ENCODE measurements at places on chromosomes 4 and X. TPM values are rescaled to one million over a fixed set of nuclear protein-coding genes. Genes with fewer than 3 reads are reported as not detected.

Gene PSAPL1
- 4.3 TPM for total RNA-seq

DNA sequence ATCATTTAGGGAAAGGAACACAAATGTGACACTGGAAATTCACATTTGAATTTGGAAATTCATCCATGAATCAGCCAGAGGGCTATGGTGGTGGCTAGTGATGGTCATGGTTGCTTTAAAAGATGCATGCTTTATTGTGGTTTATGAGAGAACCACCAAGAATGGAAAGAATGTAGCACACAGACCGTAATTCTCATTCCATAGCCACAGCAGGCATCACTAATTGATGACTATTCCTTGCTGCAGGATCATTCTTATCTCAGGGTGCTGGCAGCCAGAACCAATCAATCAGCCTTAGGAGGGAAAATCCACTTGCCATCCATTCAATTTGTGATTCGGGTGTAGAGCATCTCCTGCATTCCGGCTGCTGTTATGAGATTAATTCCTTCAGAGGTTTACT lies 115.6 kb downstream of the DHRSX start:
- no peak for DNase-seq

DNA sequence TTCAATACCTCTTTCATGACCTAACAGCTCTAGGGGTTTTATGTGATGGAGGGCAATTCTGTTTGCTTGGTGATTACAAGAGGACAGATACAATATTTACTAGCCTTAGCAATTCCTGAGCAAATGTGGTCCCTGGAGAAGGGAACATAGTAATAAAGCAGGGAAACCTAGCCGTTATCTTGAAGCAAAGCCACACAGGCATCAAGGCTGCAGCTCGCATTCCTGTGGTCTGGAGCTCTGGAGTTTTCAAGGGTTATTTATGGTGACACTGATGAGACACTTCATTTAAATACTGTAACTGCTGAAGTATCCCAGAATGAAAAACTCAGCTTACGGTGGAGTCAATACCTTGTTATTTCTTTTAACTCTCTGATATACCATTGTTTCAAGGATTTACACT lies 66.8 kb downstream of the AFF2 start:
- DNase-seq, result peak; percentile 14

Gene HSFX4
- total RNA-seq, result not detected

- DNase-seq, result no peak
Observed at GRCh38 chr4:120877021-120877420, 45.5 kb downstream of the PRDM5 start.

- no peak for DNase-seq
Observed at GRCh38 chr4:42149004-42149403, 3.5 kb downstream of the BEND4 start.

DNA sequence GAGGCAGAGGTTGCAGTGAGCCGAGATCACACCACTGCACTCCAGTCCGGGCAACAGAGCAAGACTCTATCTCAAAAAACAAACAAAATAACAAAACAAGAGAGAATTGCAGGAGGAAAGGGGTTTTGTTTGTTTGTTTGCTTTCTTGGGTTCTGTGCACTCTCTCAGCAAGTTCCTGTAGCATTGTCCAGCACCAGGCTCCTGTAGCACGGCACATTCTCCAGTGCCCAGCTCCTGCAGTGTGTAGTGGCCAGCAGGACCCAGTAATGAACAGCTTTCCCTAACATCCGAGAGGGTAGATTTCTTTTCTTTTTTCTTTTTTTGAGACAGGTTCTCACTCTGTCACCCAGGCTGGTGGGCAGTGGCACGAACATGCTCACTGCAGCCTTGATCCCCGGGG lies 60.5 kb upstream of the USP9X start:
- DNase-seq, result no peak

Gene USP26
- total RNA-seq, result not detected

Gene FAM9B
- total RNA-seq, result not detected

DNA sequence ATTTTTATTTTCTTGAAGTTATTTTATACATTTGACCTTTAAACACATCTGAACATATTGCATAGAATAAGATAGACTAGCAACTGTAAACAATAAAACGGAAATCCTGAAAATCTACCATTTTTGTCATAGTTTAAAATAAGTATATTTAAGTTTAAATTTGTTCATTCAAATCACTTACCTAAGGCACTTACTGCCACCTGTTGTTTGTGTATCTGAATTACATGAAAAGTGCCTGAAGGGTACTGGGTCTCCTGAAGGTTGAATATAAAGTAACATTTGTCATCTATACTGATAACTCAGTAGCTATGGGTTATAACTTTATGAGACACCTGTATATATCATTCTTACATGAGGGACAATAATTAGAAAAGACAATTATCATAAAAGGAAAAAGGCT lies 38.6 kb downstream of the TRPC5 start:
- DNase-seq, result peak; percentile 36

DNA sequence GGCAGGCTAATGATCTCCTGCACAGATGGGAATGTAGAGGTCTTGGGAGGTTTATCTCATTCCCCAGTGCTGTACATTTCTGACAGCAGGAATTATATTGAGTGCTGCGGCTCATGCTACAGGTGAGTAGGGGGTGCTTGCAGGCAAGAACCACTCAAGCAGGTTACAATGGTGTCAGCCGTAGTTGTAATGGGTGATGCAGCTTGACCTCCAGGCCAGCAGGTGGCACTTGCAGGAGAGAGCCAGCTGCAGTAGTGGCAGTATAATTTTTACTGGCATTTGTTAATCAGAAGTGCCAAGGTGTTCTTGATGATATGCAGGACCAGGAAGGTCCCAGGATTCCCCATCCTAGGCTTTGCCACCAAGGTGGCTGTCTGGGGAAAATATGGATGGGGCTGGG lies 759.6 kb upstream of the NDST4 start:
- no peak for DNase-seq

Gene RHOXF1
- not detected for total RNA-seq

Gene HTRA3
- total RNA-seq, result 17.7 TPM

DNA sequence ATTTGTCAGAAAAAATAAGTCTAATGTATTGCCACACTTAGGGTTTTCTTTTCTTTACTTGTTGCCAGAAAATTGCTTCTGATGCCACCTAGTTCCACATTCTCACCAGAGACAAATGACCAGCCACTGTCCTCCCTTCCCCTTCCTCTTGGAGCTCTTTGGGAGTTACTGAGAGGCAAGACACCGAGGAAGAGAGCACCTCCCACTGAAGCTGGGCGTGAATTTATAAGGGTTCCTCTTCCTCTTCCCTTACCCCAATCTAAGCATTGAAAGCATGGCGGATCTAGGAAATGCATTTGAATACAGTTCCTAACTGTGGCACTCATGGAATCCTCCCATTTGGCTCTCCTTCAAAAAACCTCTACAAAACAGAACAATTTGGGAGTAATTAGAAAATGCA lies 30.0 kb downstream of the ANXA3 start:
- DNase-seq, result no peak

- DNase-seq, result no peak
Observed at GRCh38 chrX:37955273-37955672, 51.1 kb upstream of the SYTL5 start.

GRCh38 chr4:36358173-36358572 lies 76.8 kb downstream of the DTHD1 start:
- DNase-seq, result no peak

DNA sequence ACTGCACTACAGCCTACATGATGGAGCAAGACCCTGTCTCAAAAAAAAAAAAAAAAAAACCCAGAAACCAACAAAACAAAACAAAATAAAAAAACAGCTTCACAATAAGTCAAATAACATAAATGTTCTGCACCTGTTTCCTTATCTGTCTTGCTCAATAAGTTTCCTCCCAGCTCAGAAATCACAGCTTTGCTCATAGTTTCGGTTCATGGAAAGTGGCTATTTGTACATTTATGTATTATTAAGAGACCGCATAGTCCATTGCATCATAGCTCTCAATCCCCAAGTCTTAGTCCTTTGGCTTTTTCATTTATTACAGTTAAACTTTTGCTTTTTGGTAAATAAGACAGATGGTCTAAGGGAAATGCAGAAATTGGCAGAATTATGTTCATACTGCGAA lies 24.4 kb upstream of the CFAP299 start:
- DNase-seq, result no peak

DNA sequence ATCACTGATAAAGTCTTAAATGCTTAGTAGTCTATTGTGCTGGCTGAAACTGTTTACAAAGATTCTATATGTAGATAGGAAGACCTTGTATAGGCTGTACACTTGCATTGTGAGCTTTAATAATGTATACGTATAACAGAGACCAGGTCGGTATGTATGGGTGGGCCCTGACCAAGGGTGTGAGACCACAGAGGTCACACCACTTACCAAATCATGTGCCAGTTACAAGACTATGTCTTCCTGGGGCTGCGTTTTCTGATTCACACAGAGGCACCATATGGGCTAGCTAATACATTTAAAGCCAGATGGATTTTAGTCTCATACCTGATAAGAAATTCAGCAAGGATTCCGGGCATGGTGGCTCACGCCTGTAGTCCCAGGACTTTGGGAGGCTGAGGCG lies 8.8 kb downstream of the DIAPH2 start:
- DNase-seq, result no peak

GRCh38 chrX:45134775-45135174 lies 65.9 kb downstream of the DIPK2B start:
- no peak for DNase-seq

Gene VCX
- not detected for total RNA-seq

- no peak for DNase-seq
Observed at GRCh38 chr4:24923550-24923949, 10.7 kb upstream of the CCDC149 start.

GRCh38 chr4:174358410-174358809 lies 74.7 kb downstream of the CEP44 start:
- DNase-seq, result no peak

DNA sequence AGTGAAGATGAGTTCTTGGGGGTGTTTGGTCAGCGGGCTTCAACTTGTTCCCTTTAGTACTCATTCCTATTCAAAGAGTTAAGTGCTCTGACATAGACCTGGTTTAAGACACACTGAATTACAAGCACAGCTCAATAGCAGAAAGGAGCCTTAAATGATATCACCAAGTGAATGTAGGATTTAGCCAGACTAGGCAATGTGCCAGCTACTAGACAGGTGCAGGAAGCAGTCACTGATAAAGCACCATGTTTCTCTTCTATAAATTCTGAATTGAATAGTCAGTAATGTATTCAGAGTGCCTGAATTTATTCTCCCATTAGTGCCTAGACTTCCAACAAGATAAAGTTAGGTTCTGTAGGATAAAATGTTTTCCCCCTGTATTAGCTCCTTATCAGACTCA lies 63.6 kb downstream of the ASB9 start:
- DNase-seq, result no peak

GRCh38 chr4:98516441-98517217 lies 141.8 kb downstream of the TSPAN5 start:
- DNase-seq, result no peak

DNA sequence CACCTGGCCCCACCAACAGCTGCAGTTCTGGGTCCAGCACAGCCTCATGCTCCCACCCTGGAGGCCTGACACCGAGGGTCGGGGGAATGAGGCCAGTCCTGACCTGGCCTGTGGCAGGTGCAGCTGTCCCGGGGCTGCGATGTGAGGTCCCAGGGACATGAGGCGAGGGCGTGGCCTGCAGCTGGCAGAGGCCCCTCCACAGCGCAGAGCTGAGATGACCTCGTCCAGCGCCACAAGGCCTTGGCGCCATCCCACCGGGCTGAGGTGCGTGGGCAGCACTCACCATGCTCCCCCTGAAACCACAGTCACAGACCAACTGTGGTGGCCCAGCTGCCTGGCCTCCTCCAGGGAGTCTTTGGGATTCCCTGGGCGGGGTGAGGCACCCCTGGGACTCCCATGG lies 26.6 kb upstream of the ADRA2C start:
- DNase-seq, result no peak

Gene MAD2L1
- total RNA-seq, result 13.8 TPM

- no peak for DNase-seq
Observed at GRCh38 chr4:89319756-89320155, 12.2 kb upstream of the GPRIN3 start.

Gene ARAP2
- total RNA-seq, result 22.7 TPM

Gene CFAP97
- 28.9 TPM for total RNA-seq
